ENCODE measurements at places on chromosomes 4 and X.
A peak's percentile ranks its signal among the peaks of the same experiment; 100 is the strongest.

DNA sequence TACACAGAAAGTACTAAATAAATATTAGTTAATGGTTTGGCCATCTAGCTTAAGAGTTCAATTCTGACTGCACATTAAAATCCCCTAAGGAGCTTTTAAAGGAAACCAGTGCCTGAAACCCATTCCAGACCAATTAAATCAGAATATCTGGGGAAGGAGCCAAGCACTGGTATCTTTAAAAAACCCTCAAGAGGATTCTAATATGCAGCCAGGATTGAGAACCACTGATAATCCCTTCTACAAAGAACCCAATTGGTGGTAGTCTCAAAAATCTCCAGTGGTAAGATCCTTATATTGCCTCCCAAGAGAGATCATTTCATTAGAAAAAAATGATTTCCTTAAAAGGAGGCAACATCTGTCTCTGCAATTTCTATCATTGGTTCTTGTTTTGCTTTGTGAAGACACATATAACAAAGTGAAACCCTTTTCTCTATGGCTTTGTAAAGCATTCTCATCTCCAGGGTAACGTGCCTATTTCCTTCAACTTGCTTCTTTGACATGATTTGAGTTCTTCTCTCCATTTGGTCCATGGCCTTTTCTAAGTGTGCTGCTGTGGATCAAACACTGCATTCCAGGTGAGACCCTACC is 3.5 kb downstream of the GPR34 start:
- no peak for DNase-seq

GRCh38 chr4:55907469-55907868 is 41.3 kb upstream of the CEP135 start:
- no peak for DNase-seq

- DNase-seq = no peak
These were observed 35.6 kb downstream of the GAB1 start for GRCh38 chr4:143372093-143372915.

DNA sequence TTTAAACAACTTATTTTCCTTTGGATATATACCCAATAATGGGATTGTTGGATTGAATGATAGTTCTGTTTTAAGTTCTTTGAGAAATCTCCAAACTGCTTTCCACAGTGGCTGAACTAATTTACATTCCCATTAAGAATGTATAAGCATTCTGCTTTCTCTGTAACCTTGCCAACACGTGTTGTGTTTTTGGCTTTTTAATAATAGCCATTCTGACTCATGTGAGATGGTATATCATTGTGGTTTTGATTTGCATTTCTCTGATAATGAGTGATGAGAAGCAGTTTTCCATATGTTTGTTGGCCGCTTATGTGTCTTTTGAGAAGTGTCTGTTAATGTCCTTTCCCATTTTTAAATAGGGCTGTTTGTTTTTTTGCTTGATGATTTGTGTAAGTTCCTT is 155.6 kb upstream of the PITX2 start:
- no peak for DNase-seq

DNA sequence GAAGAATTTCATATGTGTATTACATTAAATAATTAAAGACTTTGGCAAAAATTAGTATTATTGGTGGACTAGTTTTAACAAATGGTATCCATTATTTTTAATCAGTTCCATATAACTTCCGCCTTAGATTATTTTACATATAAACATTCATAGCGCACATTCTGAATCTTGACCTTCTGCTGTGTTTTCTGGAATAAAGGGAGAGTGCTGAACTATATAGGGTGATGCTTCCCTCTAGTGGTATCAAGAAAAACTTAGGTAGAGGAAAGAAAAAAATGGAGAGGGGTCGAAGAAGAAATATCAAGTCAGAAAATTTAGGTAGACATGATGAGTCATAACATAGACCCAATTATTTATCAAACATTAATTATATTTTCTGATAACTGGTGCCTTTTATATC is 155.6 kb upstream of the PACRGL start:
- DNase-seq = peak; percentile 10

DNA sequence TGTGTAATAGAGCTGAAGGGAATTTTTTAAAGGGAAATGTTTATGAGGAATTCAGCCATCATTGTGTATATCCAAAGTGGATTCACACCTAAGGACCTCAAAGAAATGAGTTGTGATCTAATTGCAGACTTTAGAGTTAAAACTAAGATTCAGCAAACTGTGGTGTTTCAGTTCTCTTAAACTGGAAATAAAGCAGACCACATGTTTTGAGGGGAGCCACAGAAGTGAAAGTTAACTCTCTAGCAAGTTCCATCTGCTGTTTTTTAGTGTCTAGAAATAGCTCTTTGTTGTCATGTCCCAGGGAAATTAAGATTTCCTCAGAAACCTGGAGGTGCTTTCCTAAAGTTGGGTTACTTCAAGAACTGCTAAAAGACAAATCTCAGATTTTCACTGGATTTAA is 97.3 kb upstream of the DDX3X start:
- no peak for DNase-seq

DNA sequence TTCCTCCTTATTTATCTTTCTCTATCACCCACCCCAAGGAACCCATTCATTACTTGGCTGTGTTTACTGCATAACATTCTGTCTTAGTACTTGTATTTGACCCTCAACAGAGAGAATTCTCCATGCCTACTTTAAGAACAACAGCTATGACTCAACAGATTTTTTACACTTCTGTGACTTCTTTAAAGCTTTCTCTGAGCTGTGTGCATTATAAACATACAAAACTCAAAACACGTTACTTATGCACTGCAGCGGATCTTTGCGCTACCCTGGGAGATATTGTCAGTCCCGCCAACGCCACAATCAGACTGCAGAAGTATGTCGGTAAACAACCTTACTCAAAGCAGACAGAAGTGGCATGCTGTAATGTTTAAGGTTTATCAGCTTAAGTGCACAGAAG is 35.1 kb downstream of the PRKX start:
- DNase-seq = no peak

- no peak for DNase-seq
These were observed 62.0 kb upstream of the CLNK start for GRCh38 chr4:10746371-10747171.

GRCh38 chr4:40502934-40503333 is 126.7 kb downstream of the RBM47 start:
- no peak for DNase-seq

DNA sequence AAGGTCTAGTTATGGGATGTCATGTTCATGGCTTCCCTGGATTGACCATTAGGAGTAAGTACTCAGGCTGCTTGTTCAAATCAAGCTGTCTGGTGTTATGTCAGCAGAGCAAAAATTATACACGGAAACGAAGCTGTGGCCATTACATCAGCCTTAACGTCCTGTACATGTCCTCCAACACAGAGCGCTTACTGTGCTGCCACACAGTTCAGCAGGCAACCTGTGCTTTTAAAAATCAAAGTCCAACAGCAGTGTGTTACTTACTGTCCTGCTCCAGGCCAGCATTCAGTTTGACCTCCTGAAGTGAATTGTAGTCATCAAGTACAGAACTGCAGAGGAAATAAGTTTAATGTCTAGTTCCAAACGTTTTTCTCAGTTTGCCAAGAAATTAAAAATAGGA is 46.0 kb downstream of the KLHL34 start:
- no peak for DNase-seq

DNA sequence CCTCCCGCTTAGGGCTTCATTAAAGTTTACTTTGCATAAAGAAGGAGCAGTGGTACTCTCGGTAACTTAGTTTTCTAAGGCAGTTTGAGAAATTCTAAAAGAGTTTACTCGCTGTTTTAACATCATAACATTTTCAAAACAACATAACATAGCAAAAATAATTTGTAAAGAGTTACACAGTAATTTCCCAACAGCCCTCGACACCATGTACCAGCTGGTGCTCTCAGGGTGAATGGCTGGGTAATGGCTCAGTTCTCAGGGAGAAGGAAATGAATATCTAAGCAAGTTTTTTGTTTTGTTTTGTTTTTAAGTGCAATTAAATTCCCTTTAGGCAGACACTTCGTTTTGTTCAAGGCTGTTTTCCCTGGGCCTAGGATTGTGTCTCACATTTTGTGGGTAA is 435.3 kb downstream of the C4orf33 start:
- DNase-seq = no peak

DNA sequence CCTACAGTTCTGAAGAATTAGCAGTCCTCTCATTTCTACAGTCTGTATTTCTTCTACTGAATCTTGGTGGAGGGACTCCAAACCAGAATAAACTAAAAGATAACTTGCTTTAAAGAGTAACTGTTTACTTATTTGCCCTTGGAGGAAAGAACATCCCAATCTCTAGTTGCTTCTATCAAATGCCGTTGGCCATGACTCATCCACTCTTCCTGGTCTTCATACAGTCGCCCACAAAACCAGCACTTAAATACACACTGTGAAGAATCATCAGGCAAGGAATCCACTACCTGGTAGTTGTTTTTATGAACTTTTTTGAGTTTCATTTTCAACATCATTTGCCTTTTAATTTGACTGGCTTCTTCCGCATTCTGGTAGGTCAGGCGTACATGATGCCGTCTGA is 14.2 kb downstream of the ZNF518B start:
- DNase-seq = no peak

DNA sequence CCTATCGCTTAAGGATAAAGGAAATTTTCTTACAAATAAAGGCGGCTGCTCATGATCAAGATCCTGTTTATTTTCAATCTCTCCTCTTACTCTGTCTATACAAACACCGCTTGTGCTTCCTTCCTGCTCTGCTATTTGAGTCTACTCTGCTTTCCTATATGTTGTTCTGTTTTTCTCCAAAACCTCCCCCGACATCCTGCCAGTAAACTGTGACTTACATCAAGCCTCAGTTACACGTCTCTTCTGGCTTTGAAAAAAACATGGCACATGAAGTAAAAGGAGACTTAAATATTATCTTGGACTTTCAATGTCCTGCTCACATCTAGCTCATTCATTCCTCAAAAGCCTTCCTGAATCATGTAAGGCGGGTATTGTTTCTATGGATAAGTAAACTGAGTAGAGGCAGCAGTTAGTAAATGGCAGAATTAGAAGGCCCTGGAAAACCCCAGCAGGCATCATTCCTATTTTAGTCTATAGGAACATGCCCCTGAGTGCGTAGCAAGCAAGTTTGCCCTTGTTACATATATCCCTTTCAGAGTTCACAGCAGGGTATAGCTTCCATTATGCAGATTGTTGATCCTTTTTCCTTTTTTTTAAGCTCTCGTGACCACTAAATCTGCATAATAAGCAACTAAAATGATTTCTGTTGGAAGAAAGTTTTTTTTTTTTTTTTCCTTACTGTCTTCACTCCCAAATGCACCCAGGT is 280.1 kb downstream of the RAPGEF2 start:
- peak; percentile 57 for DNase-seq

- DNase-seq = peak; percentile 16
These were observed 43.5 kb downstream of the NUDT9 start for GRCh38 chr4:87465739-87466366.

DNA sequence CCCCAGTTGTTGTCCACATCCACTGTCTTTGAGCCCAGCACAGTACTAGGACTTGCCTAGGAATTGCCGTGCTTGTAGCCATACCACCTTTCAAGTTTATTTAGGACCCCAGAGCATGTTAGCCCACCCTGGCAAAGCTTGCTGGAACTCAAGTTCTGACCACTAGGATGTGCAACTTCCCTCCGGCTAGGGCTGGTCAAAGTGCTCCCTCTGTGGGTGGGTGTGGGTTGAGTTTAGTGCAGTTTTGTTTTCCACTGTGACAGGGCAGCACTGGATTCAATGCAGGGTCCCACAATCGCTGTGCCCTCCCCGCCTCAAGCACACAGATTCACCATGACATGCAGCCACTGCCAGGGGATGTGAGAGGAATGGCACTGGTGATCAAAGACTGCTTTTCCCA is 96.0 kb downstream of the RASGEF1B start:
- peak; percentile 4 for DNase-seq

GRCh38 chr4:3136454-3136853 is 62.0 kb downstream of the HTT start:
- DNase-seq = no peak

GRCh38 chrX:39327255-39327654 is 526.0 kb downstream of the MID1IP1 start:
- no peak for DNase-seq

DNA sequence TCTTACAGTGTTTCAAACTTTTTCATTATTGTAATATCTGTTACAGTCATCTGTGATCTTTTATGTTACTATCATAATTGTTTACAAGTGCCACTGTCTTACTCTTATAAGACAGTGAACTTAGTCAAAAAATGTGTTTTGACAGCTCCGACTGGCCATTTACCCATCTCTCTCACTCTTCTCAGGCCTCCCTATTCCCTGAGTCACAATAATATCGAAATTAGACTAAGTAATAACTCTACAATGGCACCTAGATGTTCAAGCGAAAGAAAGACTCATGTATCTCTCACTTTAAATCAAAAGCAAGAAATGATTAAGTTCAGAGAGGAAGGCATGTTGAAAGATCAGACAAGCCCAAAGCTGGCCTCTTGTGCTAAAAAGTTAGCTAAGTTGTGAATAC is 184.2 kb downstream of the CDS1 start:
- DNase-seq = no peak

- DNase-seq = no peak
These were observed 76.2 kb downstream of the UNC5C start for GRCh38 chr4:95472534-95472933.

DNA sequence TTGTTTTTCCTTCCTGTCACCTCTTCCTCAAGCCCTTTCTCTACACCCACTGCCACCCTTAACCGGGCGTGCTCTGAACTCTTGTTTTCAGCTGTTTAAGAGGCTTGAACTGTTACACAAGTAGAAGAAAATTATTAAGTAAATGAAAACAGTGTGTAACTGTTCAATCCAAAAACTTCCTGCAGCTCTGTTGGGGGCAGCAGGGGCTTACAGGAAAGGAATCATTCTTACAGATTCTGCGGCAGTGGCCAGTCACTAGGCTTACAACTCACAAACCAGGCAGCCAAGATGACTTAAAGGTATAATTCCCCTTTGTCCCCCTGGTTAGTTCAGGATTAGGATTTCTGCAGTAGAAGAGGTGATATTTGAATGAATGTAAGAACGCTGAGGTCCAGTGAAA is 70.2 kb upstream of the ETNPPL start:
- no peak for DNase-seq

DNA sequence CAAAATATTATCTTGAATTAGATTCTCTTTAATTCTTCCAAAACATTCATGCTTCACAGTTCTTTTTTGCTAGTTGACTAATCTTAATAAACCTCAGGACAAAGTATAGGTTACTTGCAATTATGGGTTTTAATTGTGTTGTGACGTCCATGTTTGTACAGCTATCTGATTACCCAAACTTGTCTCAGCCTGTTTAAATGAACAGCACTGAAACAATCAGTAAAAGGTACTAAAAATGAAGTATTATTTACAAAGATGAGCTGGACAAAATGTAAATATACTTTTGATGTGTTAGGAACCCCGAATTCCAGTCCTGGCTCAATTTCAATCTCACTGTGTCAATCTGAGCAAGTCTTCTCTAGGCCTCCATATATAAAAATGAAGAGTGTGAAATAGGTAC is 57.4 kb upstream of the SLC6A14 start:
- DNase-seq = no peak

GRCh38 chr4:183249854-183250253 is 70.2 kb downstream of the CLDN22 start:
- no peak for DNase-seq

- DNase-seq = no peak
These were observed 439 bp downstream of the SEC31A start for GRCh38 chr4:82890528-82890900.
